Stimulated activated CD4-positive, alpha-beta T cell treated with anti-CD3 and anti-CD28 coated beads, Interleukin-2, amount 100 ng/mL, for 24 hours (primary cell): ENCODE measurements at places on chromosomes 12 and 14.
A peak's percentile ranks its signal among the peaks of the same experiment; 100 is the strongest.

GRCh38 chr12:13208533-13209435 is 12.3 kb downstream of the EMP1 start:
- DNase-seq = no peak

DNA sequence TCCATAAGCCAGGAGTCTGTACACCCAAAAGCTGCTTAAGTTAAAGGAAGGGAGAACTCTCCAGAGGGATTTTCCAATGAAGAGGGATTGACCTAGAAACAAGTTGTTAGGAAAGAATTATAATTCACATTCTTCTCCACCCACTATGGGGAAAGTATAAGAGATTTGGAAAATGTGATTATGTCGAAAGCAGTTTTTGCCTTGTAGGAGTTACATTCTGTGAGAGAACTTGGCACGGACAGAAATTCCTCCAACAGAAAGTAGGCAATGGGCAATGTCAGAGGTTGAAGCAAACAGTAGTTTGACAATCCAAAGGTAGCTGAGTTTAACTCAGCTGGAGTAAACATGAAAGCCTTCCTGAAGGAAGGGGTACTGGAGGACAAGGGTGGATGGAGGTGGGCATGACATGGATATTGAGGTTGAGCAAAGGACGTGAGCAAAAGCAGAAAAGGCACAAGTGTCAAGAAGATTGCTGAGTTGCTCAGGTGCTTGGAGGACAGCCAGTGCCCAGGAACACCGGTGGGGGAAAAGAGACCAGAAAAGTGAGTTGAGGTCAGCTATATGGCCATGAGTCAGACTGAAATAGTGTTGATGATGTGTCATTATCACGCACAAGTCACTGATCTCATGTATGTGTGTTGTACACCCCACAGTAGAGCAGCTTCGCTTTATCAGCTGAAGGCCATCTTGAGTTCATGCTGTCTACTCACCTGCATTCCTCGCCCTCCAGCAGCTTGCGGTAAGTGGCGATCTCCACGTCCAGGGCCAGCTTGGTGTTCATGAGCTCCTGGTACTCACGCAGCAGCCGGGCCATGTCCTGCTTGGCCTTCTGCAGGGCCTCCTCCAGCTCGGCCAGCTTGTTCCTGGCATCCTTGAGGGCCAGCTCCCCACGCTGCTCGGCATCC is 4.0 kb downstream of the KRT5 start:
- no peak for DNase-seq

DNA sequence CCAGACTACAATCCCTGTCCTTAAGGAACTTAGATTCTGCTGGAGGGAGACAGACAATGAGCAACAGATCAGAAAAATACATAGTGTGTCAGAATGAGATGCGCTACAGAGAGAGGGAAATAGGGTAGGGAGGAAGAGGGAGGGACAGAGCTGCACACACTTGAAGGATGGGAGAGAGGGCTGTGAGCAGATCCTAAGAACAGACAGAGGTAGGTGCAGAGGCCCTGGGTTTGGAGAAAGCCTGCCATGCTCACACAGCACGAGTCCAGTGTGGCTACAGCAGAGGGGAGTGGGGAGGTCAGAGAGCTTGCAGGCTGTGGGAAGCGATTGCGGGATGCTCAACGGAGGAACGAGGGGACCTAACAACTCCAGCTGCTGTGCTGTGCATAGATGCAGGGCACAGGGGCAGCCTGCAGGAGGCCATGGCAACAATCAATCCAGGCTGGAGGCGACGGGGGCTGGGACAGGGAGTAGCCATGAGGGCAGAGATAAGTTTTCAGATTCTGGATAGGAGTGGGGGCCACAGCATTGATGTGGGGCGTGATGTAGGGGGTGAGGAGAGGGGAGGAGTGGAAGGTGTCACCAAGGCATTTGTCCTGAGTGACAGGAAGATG is 20.7 kb downstream of the FAIM2 start:
- DNase-seq = no peak

GRCh38 chr12:103558879-103559278 is 28.2 kb upstream of the STAB2 start:
- no peak for DNase-seq

GRCh38 chr12:124545508-124546418 is 21.6 kb downstream of the NCOR2 start:
- peak; percentile 77 for DNase-seq

DNA sequence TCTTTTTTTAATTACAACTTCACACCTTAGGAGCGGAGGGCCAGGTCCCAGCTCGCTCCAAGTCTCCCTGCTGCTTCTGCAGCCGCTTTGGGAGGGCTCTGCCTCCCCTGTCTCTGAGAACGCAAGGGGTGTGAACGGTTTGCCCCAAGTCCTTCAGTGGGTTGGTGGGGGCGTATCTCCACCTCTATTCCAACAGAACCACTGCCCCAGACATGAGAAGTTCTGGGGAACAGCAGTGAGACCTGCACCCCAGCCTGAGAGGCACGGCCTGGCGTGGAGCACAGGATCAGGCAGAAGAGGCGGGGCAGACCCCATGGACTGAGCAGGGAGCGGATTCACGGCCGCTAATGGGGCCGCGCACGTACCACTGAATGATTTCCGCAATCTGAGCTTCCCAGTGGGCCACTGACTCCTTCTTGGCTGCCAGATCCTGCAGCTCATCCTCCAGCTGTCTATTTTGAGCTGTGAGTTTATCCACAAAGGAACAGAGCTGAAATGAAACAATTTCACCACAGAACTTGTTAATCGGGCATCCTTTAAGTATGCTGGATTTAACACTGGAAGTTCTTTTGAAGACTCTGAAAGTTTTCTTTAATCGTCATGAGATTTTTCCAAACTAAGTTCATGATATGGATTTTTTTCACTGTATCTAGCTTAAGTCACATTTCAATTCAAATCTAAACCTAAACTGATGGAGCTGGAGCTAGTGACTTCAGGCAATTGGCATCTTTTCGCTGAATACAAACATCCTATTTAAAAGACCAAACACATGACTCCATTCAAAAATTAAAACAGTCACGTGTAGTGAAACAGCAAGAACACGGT is 44.4 kb downstream of the AMN start:
- DNase-seq = no peak

GRCh38 chr14:95943699-95944098 is 67.1 kb downstream of the TUNAR start:
- no peak for DNase-seq

- no peak for DNase-seq
Observed at GRCh38 chr14:54529811-54530210, 20.1 kb downstream of the CGRRF1 start.

- DNase-seq = no peak
Observed at GRCh38 chr14:25803386-25804018, 753.6 kb upstream of the STXBP6 start.

DNA sequence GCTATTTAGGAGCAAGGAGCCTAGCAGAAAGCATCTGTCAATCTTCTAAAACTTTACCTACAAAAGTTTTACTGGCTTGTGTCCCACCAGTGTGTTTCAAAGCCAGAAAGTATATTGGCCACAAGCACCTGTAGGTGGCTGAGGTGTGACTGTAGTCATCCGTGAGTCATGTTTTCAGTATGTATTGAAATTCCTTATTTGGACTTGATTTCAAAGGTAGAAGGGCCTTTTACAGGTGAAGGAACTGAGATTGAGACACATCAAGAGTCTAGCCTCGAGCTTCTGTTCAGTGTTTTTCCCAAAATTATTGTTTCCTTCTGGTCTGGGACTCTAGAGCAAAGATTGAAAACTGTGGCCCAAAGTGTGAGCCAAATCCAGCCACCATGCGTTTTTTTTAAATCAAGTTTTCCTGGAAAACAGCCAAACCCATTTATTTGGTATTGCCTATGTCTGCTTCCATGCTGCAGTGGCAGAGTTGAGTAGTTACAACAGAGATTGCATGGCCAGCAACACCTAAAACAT is 195.3 kb upstream of the BCL2L14 start:
- peak; percentile 22 for DNase-seq

DNA sequence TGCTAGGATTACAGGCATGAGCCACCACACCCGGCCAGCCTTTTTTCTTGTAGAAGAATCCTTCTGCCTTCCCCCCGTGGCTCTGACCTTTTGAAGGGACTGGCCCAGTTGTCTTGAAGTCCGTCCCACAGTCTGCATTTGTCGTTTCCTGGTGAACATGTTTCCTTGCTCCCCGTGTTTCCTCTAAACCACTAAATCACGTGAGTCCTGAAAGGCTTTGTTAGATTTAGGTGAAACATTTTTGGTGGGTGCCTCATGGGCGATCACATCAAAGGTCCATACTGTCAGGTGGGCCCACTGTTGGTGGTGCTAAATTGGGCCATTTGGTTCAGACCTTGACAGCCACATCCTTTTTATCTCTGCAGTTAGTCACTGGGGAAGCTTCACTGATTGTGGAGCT is 26.3 kb downstream of the MLXIP start:
- no peak for DNase-seq

GRCh38 chr14:101557811-101558738 is 3.2 kb upstream of the DIO3 start:
- DNase-seq = no peak

DNA sequence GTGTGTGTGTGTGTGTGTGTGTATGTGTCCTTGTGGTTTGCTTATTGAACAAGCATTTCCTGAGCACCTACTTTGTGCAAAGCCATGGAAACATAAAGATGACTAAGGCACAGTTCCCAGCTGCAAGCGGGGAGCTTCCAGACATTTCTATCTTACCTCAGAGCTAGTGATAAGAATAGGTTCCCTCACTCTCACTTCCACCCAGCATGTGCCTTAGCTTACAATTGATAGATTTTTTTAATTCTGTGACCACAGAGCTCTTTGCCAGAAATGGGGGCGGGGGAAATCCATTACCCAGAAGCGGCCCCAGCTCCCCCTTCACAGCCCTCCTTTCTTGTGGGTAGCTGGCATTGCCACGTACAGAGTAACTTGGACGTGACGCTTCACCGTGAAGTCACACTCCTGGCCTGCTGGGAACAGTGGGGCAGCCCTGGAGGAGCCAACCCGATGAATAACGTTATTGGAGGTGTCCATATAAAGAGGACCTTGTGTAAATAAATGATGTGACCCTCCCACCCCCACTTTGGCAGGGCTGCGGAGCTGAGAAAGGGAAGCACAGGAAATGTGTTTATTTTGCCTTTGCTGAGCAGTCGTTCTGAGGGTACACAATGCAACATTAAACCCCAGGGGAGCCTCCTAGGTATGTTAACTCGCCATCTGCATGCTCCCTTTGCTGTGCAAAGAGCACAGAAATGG is 238.9 kb downstream of the CHST11 start:
- peak; percentile 85 for DNase-seq

GRCh38 chr14:31568161-31568560 is 7.0 kb downstream of the NUBPL start:
- DNase-seq = no peak

DNA sequence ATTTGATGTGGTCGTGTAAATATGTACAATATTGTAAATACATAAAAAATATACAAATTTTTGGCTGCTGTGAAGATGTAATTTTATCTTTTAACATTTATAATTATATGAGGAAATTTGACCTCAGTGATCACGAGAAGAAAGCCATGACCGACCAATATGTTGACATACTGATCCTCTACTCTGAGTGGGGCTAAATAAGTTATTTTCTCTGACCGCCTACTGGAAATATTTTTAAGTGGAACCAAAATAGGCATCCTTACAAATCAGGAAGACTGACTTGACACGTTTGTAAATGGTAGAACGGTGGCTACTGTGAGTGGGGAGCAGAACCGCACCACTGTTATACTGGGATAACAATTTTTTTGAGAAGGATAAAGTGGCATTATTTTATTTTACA is 49.6 kb downstream of the TBK1 start:
- DNase-seq = no peak

DNA sequence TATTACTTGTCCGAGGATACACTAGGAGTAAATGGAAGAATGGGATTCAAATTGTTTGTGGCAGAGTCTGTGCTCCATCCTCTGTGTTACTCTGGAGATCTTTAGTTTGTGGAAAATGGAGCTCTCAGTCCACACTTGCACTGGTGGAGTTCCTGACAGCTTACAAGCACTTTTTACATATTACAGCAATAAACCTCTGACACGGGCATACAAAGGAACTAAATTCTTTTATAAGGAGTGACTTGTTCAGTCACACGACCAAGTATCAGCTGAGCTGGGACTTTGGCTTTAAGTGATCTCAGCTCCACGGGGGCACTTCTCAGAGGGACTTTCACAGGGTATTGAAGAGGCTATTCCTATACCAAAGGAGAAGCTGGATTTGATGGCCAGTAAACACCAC is 417.5 kb downstream of the LRIG3 start:
- no peak for DNase-seq

GRCh38 chr12:53710091-53710490 is 17.2 kb downstream of the CALCOCO1 start:
- no peak for DNase-seq

DNA sequence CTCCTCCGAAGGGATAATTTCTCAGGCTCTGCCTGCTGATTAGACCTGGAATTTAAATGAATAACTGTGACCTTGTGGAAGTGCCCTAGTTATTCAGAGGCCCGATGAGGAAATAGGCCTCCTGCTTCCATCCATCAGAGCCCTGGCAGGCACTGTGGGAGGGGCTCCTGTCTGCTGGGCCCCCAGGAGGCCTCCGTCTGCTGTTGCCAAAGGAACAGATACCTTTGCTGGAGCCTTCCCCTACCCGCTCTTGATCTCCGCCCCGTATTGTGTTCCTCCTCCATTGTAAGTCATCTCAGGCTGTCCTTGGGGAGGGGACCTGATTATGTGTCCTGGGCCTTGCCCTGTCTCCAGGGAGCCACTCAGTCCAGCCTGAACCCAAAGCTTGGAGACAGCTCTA is 112.3 kb downstream of the NRXN3 start:
- no peak for DNase-seq

- DNase-seq = no peak
Observed at GRCh38 chr12:106498056-106498455, 84.7 kb upstream of the RFX4 start.

DNA sequence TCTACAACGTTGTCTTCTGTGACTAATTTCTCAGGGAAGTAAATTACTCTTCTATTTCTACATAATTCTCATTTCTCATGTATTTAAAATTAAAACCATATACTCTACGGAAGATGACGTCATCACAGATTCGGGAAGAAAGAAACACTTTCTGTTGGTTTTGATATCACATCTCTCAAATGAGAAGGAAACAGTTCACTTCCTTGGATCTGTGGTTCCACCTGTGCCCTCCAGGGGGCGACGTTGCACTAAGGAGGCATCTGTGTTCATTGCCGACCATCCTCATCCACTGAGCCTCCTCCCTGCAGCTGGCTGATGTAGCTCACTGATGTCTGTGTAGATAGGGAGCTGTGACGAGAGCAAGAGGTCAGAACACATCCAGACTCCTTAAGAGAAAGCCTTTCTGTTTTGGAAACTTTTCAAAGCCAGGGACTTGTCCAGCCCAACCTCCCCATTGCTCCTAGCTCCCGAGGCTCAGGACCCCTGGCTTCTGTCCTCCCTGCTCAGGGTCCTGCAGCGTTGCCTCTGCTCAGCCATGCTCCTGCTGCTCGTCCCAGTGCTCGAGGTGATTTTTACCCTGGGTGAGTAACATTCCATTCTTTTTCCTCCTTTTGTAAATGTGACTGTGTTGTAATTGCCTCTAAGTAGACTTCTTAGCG is 172.7 kb upstream of the OR4E1 start:
- DNase-seq = peak; percentile 80
